ENCODE measurements at places on chromosomes 12 and 14.

GRCh38 chr12:43662736-43663135, 95.9 kb downstream of the PUS7L start:
- no peak for DNase-seq

DNA sequence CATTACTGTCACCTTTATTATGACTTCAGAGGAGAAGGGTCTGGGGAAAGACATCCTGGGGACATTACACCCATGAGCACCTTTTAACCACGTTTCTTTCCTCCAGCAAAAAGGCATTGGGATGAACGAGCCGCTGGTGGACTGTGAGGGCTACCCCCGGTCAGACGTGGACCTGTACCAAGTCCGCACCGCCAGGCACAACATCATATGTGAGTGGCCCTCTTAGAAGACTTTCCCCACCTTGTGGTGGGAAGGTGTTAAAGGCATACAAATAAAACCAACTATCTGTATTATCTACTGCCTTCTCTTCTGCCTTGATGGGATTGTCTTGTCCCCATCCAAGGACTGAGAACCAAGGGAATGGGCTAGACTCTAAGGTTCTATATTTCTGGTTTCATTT, 6.0 kb downstream of the PSMD9 start:
- DNase-seq = no peak

DNA sequence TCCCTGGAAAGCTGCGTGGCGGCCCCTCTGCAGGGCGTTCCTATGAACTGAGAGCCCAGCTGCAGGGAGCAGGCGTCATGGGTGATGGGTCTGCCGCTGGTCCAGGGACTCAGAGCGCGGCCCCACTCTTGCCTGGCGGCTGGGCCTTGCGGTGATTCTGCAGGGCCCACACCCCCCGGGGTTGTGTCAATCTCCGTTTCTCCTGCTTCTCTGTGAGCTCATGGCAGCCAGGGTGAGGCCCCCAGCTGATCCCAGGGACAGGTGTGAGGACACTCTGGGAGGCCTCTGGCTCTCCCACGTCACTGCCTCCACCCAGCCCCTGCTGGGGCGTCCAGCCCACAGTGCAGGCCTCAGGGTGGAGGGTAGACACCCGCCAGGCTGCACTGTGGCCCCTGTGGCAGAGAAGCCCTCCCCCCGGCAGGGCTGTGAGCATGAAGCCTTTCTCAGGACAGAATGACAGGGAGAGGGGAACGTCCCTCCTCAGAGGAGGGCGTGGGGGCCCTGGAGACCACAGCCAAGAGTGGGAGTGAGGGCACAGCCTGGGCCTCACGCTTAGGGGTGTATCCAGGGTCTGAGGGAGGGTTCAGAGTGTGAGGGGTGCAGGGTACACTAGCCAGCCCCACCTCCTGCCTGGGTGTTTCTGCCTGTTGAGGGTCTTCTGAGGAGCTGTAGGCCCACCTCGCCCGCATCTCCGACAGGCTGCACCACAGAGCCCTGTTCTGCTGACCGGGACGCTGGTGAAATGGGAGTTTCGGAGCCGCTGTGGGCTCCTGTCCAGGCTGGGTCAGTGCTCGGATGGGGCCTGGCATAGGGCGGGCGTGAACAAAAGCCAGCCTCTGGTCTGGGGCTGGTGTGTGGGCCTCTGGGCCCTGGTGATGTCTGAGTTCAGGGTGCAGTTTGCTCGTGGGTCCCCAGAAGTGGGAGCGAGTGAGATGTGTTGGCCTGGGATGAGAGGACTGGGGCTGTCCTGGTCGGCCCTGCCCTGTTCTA, 26.7 kb upstream of the CRIP2 start:
- DNase-seq = no peak

- DNase-seq = peak; percentile 33
These were observed 175.8 kb downstream of the TTC8 start for GRCh38 chr14:89000007-89000942.

DNA sequence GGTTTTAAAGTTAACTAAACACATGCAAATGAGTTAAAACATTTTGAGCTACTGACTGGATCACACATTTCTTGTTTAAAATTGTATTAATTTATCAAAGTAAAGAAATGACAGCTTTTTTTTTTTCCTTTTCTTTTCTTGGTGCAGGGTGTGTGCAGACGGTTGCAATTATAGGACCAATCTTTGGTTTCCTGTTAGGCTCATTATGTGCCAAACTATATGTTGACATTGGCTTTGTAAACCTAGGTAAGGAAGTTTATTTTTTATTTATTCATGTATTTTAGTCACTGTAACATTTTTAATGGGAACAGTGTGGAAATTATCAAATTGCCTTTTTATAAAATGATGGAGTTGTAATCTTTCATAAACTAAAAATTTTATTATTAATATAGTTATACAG, 21.9 kb downstream of the SLCO1C1 start:
- DNase-seq = no peak

- no peak for DNase-seq
These were observed 68.5 kb upstream of the LGR5 start for GRCh38 chr12:71371122-71371521.

DNA sequence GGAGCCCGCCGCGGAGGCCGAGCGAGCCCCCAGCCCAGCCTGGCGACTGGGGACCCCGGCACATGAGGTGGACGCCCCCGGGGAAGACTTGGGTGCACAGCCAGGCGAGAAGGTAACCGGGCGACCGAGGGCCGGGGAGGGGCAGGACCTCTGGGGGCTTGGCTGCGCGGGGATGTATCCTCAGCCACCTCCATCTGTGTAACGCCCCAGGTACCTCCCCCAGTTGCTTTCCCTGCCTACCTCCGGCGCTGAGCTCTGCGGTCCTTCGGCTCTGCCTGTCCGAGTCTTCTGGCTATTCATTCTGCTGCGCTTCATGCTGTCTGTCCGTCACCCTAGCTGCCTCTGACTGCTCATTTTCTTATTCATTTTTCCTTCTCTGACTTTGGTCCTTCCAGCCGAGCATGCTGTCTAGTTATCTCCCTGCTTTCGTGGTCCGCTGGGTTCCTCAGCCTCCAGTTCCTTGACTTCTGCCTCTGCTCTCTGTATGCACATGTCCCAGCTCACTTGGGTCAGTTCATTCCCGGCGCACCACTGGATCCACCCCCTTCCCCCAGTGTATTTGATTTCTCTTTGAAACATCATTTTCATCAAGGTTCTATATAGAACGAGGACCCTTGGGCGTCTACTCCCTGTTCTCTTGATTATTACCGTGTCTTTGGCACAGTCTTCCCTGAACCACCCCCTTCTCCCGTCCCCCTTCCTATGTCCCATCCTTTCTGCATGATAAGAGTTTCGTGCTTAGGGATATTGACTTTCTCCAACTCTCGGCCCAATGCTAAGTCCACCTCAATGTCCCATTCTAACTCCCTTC, 612 bp downstream of the PHC1 start:
- peak; percentile 19 for DNase-seq

DNA sequence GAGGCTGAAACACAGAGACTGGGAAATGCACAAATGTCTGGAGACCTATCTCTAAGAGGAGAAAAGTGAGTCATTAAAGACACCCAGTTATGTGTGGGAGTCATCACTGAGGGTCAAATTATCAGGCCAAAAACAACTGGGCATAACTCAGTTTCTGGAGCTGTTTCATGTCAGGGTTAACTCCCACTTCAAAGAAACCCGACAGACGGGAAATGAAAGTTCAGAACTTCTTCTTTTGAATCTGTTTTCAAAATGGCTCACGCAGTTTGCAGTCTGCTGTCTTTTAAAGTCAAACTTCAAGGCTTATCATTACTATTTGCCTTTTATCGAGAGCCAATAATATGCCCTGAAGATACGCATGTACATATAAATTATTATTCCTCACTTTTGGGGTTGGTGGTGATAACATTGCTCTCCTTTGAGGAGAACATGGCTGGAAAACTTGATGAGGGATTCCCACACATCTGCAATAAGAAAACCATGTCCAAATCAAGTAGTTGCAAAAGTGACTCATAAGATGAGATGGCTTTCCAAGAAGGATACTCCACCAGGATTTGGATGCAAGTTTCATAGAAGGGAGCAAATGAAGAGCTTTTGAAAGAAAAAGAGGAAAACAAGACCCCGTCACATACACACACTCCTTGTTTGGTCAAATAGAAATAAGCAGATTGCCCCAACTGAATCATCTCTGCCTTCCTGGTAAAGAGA, 341.4 kb downstream of the ADAMTS20 start:
- DNase-seq = no peak

- DNase-seq = no peak
These were observed 232.9 kb downstream of the CHST11 start for GRCh38 chr12:104689635-104690034.

- no peak for DNase-seq
These were observed 87.9 kb upstream of the METAP2 start for GRCh38 chr12:95386051-95386450.

DNA sequence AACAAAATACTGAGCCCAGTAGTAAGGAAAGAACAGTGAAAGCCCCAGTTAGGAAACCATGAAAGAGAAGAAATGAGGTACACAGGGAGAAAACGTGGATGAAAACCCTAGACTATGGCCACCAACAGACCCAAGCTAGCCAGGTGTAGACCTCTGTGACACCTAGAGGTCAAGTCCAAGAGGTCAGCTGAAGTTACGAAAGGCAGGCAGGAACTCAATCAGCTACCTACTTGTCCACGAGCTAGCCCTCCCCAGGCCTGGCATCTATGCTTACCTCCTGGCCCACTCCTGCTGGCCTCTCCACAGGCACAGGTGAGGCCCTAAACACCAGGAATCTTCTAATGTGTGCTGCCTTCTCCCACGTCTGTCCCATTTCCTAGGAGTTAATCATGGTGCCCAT, 48.7 kb downstream of the DPF3 start:
- DNase-seq = no peak

GRCh38 chr12:131747276-131748177, 36.6 kb downstream of the SFSWAP start:
- no peak for DNase-seq

DNA sequence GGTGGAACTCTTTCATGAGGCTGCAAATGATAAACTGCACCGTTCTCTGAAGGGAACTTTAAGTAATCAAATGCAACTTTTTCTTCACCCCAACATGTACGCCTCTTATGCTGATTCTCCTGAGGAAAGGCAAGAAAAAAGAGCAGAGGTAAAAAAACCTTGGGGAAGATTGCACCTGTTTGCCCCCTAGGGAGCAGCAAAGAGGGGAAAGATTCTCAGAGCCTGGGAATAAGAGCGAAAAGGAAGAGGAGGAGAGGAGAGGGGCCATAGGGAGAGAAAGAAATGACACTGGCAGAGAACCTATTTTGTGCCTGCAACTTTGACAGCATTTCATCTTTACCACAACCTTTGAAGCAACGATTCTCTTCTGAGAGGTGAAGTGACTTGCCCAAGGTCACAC, 254.6 kb downstream of the KSR2 start:
- DNase-seq = no peak

GRCh38 chr14:104460791-104461651, 118.5 kb upstream of the C14orf180 start:
- DNase-seq = no peak

DNA sequence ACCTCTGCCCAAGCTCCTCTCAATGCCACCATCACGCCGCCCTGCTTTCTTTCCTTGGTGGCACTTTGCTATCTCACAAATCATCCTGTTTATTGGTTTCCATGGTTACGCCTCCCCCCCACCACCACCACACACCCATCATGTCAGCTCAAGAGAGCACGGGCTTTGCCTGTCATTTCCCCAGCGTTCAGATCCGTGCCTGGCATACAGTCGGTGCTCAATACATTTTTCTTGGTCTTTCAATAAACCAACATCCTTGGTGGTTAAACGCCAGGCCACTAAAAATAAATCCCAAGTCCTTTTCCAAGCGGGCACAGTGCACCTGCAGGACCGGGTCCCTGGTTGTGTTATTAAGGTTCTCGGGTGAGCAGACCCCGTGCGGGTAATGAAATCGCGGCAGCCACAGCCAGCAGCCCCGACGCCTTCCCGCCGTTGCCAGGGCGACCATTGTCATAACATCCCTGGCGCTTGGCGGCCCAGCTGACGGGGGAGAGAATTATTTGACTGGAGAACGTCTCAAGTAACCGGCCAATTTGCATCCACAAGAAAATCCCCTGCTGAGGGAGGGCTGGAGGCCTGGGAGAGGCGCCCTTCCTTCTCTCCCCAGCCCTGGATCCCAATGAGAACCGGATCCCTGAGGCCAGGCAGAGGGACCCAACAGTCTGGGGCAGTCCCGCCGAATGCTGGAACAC, 92.9 kb downstream of the KSR2 start:
- DNase-seq = no peak

DNA sequence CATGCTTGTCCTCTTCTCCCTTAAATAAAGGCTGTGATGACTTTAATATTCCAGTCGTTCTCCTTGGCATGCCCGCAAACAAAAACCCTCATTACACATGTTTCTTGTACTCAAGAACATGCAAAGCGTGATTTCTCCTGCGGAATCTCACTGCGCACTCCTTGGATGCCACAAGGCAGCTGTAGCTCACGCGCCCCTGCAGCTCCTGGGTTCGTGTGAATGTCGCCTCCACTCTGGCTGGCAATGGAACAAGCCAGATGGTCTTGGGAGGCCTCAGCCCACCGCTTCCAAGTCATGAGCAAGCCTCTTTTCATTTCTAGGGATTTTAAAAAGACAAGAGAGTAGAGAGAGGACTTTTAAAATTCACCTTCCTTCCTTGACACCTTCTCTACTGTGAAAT, 403.8 kb downstream of the PCNX1 start:
- no peak for DNase-seq

DNA sequence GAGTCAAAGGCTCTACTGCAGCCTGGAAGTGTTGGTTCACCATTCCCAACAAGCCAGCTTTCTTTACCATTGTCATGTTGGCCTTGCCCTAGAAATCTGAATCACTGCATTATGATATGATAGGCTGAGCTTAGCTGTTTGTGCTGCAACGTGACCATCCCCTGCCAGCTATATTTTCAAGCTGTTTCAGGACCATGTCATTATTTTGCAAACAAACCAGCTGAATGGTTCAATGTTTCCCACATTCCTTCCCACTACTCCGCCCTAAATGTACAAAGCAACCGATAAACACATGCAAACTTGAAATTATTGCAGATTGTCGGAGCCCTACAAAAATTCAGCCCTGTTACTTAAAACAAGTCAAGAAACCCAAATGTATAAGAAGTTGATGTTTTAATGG, 136.1 kb downstream of the KICS2 start:
- DNase-seq = no peak

DNA sequence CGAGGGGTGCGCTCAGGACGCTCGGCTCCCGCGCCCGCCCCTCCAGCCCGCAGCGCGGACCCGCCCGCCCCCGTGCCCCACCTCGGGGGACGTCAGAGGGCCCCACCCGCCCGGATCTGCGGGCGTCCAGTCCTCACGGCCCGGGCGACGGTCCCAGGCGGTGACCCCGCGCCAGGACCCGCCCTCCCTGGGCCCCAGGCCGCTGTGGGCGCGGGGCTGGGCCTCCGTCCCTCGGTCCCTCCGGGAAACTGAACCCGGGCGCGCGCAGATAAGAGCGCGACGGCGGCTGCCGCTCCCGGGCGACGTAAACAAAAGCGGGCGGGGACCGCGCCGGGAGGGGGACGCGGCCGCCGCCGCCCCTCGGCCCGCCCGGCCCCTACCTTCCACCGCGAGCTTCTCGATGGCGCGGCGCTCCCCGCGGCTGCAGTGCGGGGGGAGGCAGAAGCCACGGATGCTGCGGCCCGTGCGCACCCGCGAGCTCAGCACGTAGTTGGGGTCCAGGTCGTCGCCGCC, 1.1 kb downstream of the CKB start:
- no peak for DNase-seq

Data from bone marrow (tissue), 2 donors.